Activated CD4-positive, alpha-beta memory T cell treated with anti-CD3 and anti-CD28 coated beads, Interleukin-2, amount 10 ng/mL, durations not matched to agents 7 days and 5 days (primary cell): ENCODE measurements at places on chromosomes 5 and 9. TPM values are rescaled to one million over a fixed set of nuclear protein-coding genes. Genes with fewer than 3 reads are reported as not detected.
A peak's percentile ranks its signal among the peaks of the same experiment; 100 is the strongest.

The BARHL1 gene
- not detected for total RNA-seq

The FOXD4L6 gene
- not detected for total RNA-seq

The PCDHB7 gene
- not detected for total RNA-seq

The FCN2 gene
- total RNA-seq, result not detected

The PDGFRB gene
- total RNA-seq, result 9.0 TPM

The TXNDC8 gene
- total RNA-seq, result not detected

The SEC24A gene
- 29.6 TPM for total RNA-seq

The GALT gene
- 95.6 TPM for total RNA-seq

The FAM153A gene
- total RNA-seq, result 33.7 TPM

DNA sequence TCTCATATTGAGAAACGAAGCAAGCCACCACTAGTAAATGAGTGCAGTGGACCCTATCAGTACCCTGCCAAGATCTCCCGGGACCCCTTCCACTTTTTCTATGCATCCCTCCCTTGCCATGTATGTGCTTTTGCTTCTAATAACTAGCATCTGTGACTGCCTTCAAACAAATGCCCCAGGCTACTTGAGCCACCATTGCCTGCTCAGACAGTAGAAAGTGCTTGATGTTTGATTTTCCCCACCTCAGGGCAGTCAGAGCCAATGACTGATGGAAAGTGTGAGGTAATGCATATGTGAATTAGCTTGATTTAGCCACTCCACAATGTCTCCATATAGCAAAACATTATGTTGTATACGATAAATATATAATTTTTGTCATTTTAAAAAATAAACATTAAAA, 797.3 kb upstream of the ACO1 start:
- DNase-seq, result no peak
- no peak overlapping the region for H3K4me3 ChIP-seq
- H3K27ac ChIP-seq, result no peak overlapping the region
- H3K27me3 ChIP-seq, result no peaks in the 10 kb centered on the region

- no peaks in the 10 kb centered on the region for H3K36me3 ChIP-seq
- H3K4me3 ChIP-seq, result no peak overlapping the region
- no peak overlapping the region for H3K27ac ChIP-seq
Measured at GRCh38 chr9:6632516-6633183, 12.9 kb downstream of the GLDC start.

DNA sequence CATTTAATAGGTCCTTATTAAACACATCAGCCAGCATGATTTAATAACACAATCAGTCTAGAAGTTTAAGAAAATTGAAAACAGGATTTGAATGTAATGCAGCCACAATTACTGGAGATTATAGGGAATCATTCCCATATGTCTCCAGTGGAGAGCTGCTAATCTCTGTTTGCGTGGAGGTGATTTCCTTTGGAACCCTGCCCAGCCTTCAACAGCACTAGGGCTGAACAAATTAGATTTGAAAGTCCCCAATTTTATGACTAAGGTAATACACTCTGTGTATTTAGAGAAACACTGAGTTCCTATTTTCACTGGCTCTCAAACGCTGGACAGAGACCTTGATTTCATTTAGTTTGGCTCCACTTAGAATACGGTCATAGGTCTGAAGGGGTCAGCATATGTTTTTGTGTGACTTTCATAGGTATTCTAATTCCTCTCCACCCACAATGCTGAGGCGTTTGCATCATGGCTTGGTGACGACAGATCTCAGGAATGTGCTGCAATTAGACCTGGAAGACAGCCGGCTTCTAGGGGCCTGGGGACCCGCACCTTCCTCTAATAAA, 508.3 kb downstream of the EBF1 start:
- no peak overlapping the region for H3K4me3 ChIP-seq
- no peaks in the 10 kb centered on the region for H3K4me1 ChIP-seq
- H3K27ac ChIP-seq, result no peak overlapping the region
- no peaks in the 10 kb centered on the region for H3K27me3 ChIP-seq

GRCh38 chr9:71663931-71664459, 104.3 kb downstream of the CEMIP2 start:
- peaks cover 5% of the 10 kb centered on the region for H3K36me3 ChIP-seq
- DNase-seq, result no peak
- H3K27me3 ChIP-seq, result peaks cover 11% of the 10 kb centered on the region
- no peak overlapping the region for H3K4me3 ChIP-seq
- no peak overlapping the region for H3K27ac ChIP-seq
- H3K4me1 ChIP-seq, result peaks cover 19% of the 10 kb centered on the region

- no peaks in the 10 kb centered on the region for H3K4me1 ChIP-seq
- no peak overlapping the region for H3K4me3 ChIP-seq
- no peak overlapping the region for H3K27ac ChIP-seq
- H3K36me3 ChIP-seq, result no peaks in the 10 kb centered on the region
- DNase-seq, result no peak
- H3K27me3 ChIP-seq, result peaks cover 3% of the 10 kb centered on the region
Measured at GRCh38 chr5:64653766-64654560, 36.3 kb upstream of the SHISAL2B start.

DNA sequence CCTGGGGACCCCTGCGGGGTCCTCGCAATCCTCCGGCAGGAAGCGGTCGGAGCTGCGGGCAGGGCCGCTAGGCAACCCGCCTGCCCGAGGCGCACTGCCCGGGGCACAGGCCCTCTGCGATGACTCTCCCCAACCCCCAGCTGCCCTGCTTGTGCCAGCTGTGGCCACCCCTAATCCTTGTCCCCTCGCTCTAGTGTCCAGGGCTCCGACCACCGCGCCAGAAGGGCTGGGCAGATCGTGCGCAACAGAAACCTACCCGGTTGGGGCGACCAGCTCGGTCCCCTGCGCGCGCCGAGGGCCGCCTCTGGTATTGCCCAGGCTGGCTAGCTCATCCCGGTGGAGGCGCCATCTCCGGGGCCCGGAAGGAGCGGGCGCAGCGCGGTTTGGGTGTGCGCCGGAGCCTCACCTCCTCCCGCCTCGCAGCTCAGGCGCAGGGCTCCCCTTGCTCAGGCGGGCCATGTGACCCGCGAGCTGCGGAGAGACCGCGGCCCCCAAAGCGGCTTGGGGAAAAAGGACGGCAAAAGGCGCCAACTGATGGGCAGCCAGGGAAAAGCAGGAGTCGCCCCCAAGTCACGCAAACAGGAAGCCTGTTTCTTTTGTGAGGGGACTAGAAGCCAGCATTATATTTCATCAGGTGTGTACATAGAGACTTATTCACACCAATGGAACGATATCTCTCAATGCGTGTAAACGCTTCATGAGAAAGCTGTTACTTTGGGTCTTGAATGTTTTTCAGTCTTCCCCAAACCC, 46.8 kb upstream of the RNF20 start:
- DNase-seq, result no peak
- no peak overlapping the region for H3K27ac ChIP-seq
- no peak overlapping the region for H3K4me3 ChIP-seq
- H3K36me3 ChIP-seq, result no peaks in the 10 kb centered on the region
- peaks cover 53% of the 10 kb centered on the region for H3K27me3 ChIP-seq
- H3K4me1 ChIP-seq, result peaks cover 6% of the 10 kb centered on the region

DNA sequence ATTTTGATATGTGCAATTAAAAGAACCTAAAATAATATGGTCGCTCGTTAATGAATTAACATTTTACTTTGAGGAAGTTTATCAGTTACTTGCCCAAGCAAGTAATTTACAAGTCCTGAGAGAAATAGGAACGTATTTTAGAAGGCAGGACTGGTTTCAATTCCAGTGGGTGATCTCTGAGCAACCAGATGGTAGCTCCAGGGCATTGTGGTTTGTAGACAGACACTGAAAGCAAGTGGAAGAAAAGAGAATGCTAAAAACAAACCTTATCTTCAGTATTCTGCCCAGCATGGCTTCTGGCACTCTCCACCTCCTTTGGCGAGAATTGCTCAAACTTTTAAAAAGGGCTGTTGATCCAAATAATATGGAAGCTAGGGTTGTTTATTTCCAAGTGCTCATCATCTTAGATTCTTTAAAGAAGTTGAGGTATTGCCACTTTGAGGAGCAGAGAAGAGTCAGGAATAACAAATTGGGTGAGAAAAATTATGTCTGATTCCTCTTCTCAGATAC, 31.8 kb upstream of the ERAP2 start:
- H3K4me1 ChIP-seq, result peaks cover 12% of the 10 kb centered on the region
- peaks cover 4% of the 10 kb centered on the region for H3K36me3 ChIP-seq
- peaks cover 17% of the 10 kb centered on the region for H3K27me3 ChIP-seq
- no peak for DNase-seq
- no peak overlapping the region for H3K27ac ChIP-seq
- no peak overlapping the region for H3K4me3 ChIP-seq

DNA sequence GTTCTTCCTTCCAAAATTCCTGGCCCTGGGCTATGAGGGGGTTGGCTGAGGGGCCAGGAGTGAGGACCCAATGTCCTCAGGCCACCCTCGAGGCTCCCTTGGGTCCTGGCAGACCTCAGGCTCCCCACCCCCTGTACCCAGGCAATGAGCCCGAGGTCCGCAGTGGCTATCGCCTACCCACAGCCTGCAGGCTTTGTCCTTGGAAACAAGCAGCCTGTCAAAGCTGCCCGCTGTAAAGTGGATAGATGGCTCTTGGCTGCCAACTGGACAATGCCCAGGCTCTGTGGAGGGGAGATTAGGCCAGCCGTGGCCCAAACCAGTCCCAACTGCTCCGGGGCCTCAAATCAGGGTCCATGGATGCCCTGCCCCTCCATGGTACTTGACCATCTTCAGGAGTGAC, 2.2 kb upstream of the ADGRD2 start:
- H3K36me3 ChIP-seq, result no peaks in the 10 kb centered on the region
- H3K4me1 ChIP-seq, result no peaks in the 10 kb centered on the region
- H3K27me3 ChIP-seq, result peaks cover 38% of the 10 kb centered on the region
- no peak overlapping the region for H3K4me3 ChIP-seq
- H3K27ac ChIP-seq, result no peak overlapping the region

DNA sequence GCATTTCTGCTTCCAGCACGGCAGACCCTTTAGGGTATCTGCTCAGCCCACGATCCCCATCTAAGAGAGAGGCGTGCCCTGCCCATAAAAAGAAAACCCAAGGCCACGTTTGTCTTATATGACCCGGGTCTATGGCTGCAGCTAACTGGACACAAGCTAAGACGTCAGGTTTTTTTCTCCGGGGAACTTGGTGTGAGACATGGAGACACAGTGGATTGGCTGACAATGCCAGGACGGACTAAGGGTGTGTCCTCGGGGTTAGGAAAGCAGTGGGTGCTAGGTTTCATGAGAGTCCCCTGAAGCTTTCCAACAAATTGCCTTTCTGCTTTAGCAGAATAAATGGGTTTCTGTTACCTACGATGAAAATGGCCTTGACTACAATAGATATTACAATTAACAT, 7.1 kb upstream of the FBP2 start:
- no peak overlapping the region for H3K27ac ChIP-seq
- H3K4me1 ChIP-seq, result peaks cover 3% of the 10 kb centered on the region
- no peak overlapping the region for H3K4me3 ChIP-seq
- peaks cover 16% of the 10 kb centered on the region for H3K27me3 ChIP-seq
- no peaks in the 10 kb centered on the region for H3K36me3 ChIP-seq

DNA sequence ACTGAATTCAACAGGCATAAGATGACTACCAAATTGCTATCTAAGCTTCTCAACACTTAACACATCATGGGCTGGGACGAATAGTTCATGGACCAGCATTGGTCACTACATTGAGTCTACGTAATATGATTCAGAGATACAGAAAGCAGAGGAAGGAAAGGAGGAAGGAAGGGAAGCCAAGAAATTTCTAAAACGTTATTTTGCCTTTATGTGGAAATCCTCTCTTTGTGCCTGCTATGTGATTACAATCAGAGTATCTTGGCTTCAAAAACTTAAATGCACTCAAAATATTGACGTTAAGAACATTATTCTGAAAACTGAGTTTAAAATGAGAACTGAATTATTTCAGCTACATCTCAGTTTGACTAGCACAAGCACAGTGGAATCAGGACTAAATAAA, 88.1 kb upstream of the RETREG1 start:
- H3K4me1 ChIP-seq, result no peaks in the 10 kb centered on the region
- no peaks in the 10 kb centered on the region for H3K36me3 ChIP-seq
- H3K27ac ChIP-seq, result no peak overlapping the region
- H3K27me3 ChIP-seq, result no peaks in the 10 kb centered on the region

- peak overlapping the region; percentile 66 for H3K4me3 ChIP-seq
- no peak overlapping the region for H3K27ac ChIP-seq
- H3K4me1 ChIP-seq, result peaks cover 18% of the 10 kb centered on the region
- peaks cover 17% of the 10 kb centered on the region for H3K27me3 ChIP-seq
Measured at GRCh38 chr9:121268598-121268850, 562 bp downstream of the GSN start.

GRCh38 chr5:57779383-57780223, 297.0 kb upstream of the ACTBL2 start:
- no peak overlapping the region for H3K4me3 ChIP-seq
- DNase-seq, result no peak
- H3K36me3 ChIP-seq, result no peaks in the 10 kb centered on the region

- no peaks in the 10 kb centered on the region for H3K4me1 ChIP-seq
- H3K36me3 ChIP-seq, result no peaks in the 10 kb centered on the region
- H3K27ac ChIP-seq, result no peak overlapping the region
- no peaks in the 10 kb centered on the region for H3K27me3 ChIP-seq
Measured at GRCh38 chr9:106800701-106801270, 62.2 kb upstream of the ZNF462 start.

DNA sequence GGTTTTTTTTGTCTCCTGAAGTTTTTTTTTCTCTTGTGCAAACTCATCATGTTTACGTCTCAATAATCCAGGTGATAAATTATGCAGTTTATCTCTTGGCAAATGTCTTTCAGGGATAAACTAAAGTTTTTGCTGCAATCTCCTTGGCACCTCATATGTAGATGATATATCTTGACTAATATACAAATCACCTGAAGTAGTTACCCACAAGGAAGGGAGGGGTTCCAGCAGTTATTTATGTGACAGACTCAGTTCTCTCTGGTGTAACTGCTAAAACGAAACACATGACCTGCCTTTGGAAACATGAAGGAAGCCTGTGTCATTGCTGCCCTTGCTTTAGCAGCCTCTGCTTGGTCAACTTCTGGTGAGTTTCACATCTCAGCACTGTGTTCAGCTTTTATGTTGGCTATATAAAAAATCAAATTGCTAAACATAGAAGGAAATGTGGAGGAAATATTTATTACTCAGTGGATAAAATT, 39.3 kb upstream of the KIAA1958 start:
- no peaks in the 10 kb centered on the region for H3K27me3 ChIP-seq
- DNase-seq, result no peak
- H3K4me1 ChIP-seq, result peaks cover 6% of the 10 kb centered on the region
- no peaks in the 10 kb centered on the region for H3K36me3 ChIP-seq

- H3K27ac ChIP-seq, result no peak overlapping the region
- H3K36me3 ChIP-seq, result no peaks in the 10 kb centered on the region
- DNase-seq, result peak; percentile 4
- H3K27me3 ChIP-seq, result peaks cover 56% of the 10 kb centered on the region
Measured at GRCh38 chr5:170132269-170132975, 26.7 kb downstream of the FOXI1 start.

DNA sequence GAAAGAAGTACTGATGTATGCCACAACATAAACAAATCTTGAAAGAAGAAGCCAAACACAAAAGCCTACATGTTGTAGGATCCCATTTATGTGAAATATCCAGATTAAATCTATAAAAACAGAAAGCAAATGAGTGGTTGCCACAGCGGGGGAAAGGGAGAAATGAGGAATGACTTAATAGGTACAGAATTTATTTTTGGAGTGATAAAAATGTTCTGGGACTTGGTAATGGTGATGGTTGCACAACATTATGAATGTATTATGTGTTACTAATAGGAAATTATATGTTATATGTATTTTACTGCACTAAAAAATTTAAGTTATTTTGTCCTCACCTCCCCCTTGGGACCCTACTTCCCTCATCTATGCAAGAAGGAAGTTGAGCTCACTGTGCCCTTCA, 16.4 kb upstream of the TTC1 start:
- H3K4me3 ChIP-seq, result no peak overlapping the region
- DNase-seq, result no peak
- no peak overlapping the region for H3K27ac ChIP-seq
- peaks cover 34% of the 10 kb centered on the region for H3K27me3 ChIP-seq
- no peaks in the 10 kb centered on the region for H3K4me1 ChIP-seq

GRCh38 chr9:131856105-131856504, 116.2 kb upstream of the RAPGEF1 start:
- H3K27me3 ChIP-seq, result peaks cover 2% of the 10 kb centered on the region
- peaks cover 13% of the 10 kb centered on the region for H3K4me1 ChIP-seq
- DNase-seq, result no peak
- no peak overlapping the region for H3K4me3 ChIP-seq
- H3K27ac ChIP-seq, result no peak overlapping the region
